ENCODE measurements at places on chromosomes 3 and 15.

DNA sequence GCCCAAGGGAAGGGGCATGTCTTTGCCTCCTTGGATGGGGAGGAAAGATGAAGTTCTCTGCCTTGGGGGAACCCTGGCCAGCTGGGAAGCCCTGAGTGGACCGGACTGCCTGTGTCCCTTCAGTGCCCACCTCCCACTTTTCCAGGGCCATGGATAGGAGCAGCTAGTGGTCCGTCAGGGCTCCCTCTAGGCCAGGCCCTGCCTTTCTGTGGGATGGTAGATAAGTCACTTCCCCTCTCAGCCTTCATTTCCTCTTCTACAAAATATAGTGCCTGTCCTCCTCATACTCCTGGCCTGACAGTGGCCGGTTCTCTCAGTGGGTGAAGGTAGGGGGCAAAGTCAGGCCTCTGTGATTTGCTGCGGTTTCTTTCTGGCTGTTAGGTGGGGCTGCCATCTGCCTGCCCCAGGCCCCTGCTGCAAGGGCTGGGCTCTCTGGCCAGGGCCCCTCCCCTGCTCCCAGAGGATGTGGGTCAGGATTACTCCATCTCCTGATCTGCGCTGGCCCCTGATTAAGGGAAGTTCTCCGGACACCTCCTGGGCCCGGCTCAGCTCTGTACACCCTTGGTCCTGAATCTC, 1.4 kb downstream of the PLEKHO2 start:
- no peak for DNase-seq

- no peak for DNase-seq
Measured at GRCh38 chr3:102224171-102224570, 210.6 kb upstream of the ZPLD1 start.

DNA sequence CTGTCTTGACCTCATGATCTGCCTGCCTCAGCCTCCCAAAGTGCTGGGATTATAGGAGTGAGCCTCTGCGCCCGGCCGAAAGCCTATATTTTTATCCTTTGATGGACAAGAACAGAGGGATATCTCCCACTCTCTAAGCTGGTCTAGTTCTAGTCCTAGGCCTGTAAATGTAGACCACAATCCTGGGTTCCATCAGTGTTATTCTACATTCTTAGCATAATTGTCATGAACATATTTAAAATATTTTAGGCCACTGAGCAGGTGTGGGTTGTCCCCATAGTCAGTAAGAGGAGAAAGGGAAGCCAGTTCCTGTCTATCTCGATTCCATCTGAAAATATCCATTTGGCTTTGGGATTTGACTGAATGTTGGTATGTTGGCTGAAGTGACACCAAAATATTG, 118.1 kb downstream of the EBLN2 start:
- no peak for DNase-seq

GRCh38 chr3:155391551-155391958, 98.1 kb upstream of the STRIT1 start:
- DNase-seq, result no peak

DNA sequence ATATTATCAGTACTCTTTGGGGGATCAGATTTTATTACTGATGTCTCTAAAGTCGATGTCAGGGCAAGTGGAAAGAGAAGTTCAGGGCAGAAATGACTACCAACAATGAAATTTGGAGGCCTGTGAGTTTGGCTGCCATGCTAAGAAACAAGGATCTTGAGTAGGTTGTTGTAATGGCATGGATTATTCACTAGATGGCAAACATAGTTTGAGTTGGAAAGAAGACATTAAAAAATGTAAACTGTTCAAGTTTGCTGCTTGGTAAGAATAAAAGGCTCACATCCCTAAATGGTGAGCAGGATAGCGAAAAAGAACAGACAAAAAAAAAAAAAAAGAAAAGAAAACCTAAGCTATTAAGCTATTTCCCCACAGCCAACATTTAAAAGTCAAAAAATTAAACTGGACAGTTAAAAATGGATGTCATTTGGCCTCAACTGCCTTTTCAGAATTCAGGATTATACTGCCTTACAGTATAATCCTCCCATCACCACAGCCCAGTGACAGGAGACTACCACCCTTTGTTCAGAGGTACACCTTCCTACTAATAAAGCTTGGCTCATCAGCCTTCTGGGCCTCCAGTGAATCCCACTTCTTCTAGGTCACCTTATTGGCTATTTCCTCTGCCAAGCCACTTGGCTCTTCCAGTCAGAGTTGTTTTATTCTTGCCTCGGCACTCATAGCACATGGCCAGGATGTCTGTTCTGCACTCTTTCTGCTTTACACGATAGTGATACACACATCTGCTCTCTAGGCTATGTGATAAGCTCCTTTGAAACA, 163.7 kb downstream of the PLD1 start:
- DNase-seq, result no peak

DNA sequence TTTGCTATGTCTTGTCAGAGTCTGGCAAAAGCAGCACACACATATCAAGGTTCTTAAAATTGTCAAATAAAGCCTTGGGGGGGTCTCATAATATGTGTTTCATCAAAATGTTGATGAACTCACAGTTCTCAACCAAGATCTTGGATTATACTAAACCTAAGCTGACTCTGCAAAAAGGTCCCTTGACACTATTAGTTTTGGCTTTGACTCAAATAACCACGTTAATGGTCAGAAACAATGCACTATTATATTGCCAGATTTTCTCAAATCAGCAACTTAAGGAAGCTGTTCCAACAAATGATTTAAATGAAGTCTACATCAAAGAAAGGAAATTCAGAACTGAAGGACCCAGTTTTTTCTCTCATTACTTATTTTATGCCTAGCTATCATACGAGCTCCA, 1063.9 kb downstream of the ROBO1 start:
- no peak for DNase-seq

DNA sequence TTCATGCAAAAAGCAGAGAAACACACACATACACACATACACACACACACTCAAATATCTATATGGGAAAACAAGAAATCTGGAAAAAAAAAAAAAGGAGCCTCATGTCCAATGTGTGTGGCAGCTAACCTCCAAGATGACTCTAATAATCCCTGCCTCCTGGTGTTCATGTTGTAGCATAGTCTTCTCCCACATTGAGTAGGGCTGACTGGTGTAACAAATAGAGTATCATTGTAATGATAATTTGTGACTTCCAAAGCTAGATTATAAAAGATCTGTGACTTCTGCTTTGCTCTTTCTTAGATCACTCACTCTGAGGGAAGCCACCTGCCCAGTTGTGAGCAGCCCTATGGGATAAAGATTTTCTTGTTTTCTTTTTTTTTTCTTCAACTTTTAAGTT, 130.9 kb upstream of the TNIK start:
- no peak for DNase-seq

- no peak for DNase-seq
Measured at GRCh38 chr3:145058483-145058882, 1086.9 kb downstream of the DIPK2A start.

GRCh38 chr3:164390046-164390445, 688.2 kb downstream of the SI start:
- DNase-seq, result no peak

GRCh38 chr3:99878005-99878404, 60.3 kb downstream of the CMSS1 start:
- DNase-seq, result no peak

DNA sequence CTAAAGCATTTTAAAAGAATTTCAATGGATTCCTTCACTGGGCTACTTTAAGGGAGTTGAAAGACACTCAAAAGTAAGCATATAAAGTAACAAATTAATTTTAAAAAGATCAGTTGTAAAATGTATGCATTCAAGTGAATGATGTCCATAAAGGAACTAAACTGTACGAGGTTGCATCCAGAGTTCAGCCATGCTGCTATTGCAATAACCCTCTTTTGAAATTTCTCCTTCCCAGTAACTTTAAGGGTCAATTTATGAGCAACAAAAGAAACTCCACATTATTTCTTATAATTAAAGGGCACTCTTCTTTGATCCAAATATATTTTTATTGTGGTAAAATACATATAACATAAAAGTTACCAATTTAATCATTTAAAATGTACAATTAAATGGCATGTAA, 22.9 kb downstream of the BTLA start:
- DNase-seq, result no peak

DNA sequence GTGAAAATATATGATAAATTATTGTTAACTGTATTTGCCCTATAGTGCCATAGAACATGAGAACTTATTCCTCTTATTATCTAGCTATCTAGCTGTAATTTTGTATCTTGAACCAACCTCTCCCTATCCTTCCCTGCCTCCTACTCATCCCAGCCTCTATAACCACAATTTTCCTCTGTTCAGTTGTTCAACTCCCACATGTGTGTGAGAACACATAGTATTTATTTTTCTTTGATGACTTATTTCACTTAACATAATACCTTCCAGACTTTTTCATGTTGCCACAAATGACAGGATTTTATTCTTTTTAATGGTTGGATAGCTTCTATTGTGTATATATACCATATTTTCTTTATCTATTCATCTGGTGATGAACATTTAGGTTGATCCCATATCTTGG, 85.4 kb upstream of the SUCLG2 start:
- no peak for DNase-seq

- DNase-seq, result no peak
Measured at GRCh38 chr3:49470714-49471420, 800 bp downstream of the DAG1 start.

GRCh38 chr3:137693791-137694190, 70.3 kb upstream of the SOX14 start:
- no peak for DNase-seq

- no peak for DNase-seq
Measured at GRCh38 chr3:11247362-11247761, 24.8 kb upstream of the ATG7 start.

GRCh38 chr15:74620636-74621545, 5.3 kb downstream of the CLK3 start:
- DNase-seq, result peak; percentile 87

GRCh38 chr15:69390575-69390974, 23.6 kb upstream of the KIF23 start:
- no peak for DNase-seq

DNA sequence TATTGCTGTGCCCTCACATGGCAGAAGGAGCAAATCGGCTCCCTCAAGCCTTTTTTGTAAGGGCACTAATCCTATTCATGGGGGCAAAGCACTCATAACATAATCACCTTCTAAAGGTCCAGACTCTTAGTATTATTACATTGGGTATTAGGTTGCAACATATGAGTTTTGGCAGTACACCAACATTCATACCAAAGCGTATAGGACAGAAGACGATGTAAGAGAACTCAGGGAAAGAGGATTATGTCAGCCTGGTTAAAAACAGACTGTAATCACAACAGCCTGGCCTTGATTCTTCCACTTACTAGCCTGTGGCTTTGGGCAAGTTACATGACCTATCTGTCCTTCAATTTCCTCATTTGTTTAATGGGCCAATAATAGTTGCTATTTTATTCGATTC, 828.5 kb upstream of the NECTIN3 start:
- DNase-seq, result no peak

GRCh38 chr3:66439666-66440344, 61.0 kb downstream of the LRIG1 start:
- no peak for DNase-seq

- DNase-seq, result peak; percentile 63
Measured at GRCh38 chr15:69058830-69059556, 44.5 kb downstream of the NOX5 start.

- DNase-seq, result no peak
Measured at GRCh38 chr3:193865339-193865738, 270.6 kb upstream of the HES1 start.

DNA sequence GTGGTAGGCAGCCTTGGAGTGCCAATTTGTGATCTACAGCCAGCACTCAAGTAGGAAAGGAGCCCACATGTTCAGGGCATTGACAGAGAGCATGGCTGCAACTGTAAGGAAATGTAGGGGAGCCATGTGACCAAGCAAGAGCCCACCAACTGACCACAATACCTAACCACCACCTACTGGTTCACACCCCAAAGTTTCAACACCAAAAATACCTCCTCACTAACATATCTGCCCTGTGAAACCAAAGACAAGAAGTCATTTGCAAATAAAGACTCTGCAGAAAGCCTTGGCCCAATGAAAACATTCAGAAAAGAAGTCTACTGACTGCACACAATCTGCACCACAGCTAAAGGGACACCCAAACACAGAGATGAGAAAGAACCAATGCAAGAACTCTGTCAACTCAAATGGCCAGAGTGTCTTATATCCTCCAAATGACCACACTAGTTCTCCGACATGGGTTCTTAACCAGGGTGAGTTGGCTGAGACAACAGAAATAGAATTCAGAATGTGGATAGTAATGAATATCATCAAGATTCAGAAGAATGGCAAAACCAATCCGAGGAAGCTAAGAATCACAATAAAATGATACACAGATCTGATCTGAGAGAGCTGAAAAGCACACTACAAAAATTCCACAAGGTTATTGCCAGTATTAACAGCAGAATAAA, 40.6 kb downstream of the SLC9C1 start:
- DNase-seq, result no peak

DNA sequence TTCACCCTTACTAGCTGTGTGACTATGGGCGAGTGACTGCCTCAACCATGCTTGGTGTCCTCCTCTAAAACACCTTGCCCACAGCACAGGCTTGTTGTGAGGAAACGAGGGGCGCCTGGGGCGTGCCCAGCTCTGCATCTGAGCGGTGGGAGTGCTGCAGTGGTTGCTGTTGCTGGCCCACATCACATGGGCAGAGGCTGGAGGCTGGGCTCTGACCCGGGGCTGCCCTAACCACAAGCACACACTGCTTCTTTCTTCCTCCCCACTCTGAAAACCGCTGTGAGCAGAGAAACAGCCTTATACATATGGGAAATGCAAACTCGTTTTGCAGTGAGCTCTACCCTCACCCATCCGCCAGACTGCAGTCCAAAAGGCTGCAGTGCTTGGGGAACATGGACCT, 74.8 kb upstream of the RPL32 start:
- peak; percentile 78 for DNase-seq

- no peak for DNase-seq
Measured at GRCh38 chr3:184551103-184551502, 10.5 kb upstream of the EPHB3 start.

DNA sequence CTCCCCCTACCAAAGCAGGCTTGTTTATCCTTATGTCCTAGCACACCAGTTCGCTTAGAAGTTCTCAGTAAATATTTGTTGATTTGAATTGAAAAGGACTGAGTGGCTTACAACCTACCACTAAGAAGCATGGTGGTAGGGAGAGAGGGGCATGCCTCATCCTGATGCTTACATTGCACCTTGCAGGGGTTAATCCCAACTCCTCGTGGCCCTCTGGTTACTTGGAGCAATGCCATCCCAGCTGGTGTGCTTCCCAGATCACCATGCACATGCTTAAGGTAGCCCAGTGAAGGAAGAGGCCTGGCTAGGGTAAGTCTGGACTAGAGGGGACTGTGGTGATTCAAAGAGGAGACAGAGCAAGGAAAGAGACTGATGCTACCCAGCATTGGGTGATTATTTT, 253.3 kb downstream of the CLSTN2 start:
- DNase-seq, result no peak

DNA sequence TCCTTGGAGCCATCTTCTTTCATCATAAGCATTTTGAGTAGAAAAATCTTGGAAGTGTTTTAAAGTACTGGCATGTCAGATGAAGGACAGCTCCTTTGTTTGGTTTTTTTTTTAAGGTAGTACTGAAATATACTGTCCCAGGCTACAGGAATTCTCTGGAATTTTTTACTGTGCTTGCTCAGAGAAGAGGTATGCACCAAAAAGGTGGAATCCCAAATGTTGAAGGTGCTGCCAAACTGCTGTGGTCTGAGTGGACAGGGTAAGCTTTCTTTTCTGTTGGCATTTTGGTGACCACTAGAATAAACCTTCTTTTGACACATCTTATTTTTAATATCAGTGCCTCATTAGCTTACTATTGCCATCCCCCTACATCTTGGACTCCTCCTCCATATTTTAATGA, 7.2 kb downstream of the GNL3 start:
- no peak for DNase-seq

GRCh38 chr3:121490161-121490560, 55.6 kb downstream of the POLQ start:
- DNase-seq, result no peak

GRCh38 chr15:88608607-88609181, 12.4 kb upstream of the AEN start:
- no peak for DNase-seq

Measured in naive thymus-derived CD8-positive, alpha-beta T cell (primary cell).